ENCODE measurements at places on chromosomes 11 and 22.
A peak's percentile ranks its signal among the peaks of the same experiment; 100 is the strongest.

GRCh38 chr11:134858783-134859480 is 446.9 kb upstream of the B3GAT1 start:
- no peak for DNase-seq

DNA sequence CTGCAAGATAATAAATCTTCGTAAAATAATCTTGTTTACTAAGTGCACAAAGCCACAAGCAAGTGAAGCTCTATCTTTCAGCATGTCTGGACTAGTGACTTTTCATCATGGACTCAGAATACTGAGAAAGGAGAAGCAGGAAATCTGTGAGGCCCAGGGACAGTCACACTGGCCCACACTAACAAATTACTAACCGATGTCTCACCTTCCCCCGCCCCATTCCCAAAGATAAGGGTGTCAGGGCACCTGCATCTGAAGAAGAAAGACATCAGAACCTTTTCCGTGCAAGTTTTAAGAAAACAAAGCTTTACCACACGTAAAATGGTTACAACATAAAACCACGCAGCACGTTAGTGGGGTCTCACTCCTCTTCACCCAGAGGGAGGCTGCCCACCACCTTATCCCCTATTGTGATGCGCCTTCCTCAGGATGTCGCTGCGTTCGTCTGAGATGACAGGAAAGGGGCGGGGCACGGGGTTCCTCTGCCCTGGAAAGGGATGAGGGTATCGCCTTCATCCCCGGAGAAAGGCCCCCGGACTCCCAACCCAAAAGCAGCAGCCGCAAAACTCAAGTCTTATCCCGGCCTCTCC is 616 bp downstream of the BTBD10 start:
- peak; percentile 66 for DNase-seq

GRCh38 chr22:20264614-20265452 is 3.3 kb downstream of the RTN4R start:
- no peak for DNase-seq

- peak; percentile 95 for DNase-seq
These were observed at the start of gene CDPF1 for GRCh38 chr22:46250035-46250782. TSS of gene CDPF1 (minus strand) at chr22:46250293. CDS start at chr22:46248284, 2,009 bp downstream.

DNA sequence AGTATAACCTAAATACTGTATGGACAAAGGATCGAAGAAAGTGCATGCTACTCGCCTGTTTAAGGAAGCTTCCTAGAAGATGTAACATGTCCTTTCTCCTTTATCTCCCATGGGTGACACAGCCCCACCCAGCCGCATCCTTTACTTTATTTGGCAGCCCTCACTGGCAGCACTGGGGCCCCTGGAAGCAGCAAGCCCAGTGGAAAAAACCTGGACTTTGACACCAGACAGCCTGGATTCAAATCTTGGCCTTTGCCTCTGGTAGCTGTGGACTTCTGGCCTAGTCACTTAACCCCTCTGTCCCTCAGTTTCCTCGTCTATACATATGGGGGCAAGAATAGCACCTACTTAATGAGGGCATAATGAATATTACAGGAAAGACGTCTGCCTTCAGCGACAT is 67.1 kb downstream of the MYEOV start:
- no peak for DNase-seq

- DNase-seq: peak; percentile 29
These were observed 26.7 kb downstream of the UPB1 start for GRCh38 chr22:24521791-24522245.

- peak; percentile 87 for DNase-seq
These were observed at the start of gene SAC3D1 for GRCh38 chr11:65040847-65041622. TSS of gene SAC3D1 (plus strand) at chr11:65041210. CDS start at chr11:65041293, 83 bp downstream.

DNA sequence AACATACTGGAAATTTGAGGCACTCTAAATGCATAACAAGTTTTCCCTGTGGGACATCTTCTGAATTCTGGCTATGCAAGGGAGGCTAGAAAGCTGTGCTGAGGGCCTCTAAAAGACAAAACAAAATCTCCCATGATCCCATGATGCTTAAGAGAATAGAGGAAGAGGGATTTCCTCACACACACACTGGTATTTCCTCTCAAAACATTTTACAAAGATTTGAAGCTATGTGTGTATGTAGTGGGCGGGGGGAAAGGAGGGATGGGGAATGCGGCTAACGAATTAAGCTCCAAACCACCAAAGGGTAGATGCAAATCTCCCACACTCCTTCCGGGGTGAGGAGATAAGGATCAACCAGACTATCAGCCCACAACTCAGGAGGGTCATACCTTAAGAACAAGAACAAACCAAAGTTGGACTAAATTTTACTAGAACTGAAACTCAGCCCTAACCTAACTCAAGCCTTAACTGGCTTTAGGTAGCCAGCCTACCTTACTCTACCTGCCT is 6.0 kb downstream of the OR2AT4 start:
- DNase-seq: no peak

GRCh38 chr22:43726322-43726721 is 85.8 kb downstream of the EFCAB6 start:
- no peak for DNase-seq

DNA sequence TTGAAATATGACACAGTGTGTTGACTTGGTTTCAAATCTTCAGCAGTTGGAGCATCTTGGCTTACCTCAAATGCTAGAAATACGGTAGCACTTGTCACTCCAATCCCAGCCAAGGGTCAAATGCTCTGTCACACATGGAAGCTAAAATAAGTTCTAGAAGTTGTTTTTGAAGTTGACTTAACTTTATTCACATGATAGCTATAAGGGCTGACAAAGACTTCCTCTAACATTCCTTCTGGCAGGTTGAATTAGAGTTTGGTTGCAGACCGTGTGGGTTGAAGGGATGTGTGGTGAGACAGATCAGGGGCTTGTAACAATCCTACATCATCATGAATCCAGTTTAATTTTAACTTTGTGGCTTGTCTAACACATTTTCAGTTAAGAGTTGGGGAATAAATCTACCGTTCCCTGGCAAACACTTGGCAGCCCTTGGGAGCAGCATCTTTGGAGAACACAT is 4.6 kb downstream of the SLN start:
- no peak for DNase-seq

- DNase-seq: peak; percentile 41
These were observed 35.1 kb upstream of the SUSD2 start for GRCh38 chr22:24146194-24146616.

DNA sequence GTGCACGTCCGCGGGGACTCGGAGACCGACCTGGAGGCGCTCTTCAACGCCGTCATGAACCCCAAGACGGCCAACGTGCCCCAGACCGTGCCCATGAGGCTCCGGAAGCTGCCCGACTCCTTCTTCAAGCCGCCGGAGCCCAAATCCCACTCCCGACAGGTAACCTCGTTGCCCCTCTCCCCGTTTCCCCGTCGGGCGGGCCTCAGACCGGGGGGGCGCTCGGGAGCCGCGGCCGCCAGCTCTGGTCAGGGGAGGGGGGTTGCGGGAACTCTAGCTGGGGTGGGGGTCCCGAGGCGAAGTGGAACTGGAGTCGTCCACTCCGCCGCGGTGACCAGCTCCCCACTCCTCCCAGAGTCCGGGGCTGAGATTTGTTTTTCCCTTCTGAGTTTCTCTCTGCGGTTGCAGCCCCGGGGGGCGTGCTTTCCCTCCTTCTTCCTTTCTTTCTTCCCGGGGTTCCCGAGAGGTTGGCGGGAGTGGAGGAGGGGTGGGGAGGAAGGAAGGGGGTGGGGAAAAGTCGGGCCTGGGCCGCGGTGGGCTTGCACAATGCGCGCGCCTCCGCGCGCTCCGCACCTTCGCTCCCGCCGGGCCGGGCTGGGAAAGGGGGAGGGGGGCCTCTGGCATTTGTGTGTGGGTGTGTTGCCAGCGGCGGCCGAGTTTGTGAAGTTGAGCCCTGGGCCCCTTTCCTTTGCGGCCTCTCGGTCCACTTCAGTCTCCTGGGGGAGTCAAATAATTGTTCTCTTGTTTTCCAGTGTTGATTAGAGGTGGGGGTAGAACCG is 952 bp downstream of the YAP1 start:
- DNase-seq: no peak

DNA sequence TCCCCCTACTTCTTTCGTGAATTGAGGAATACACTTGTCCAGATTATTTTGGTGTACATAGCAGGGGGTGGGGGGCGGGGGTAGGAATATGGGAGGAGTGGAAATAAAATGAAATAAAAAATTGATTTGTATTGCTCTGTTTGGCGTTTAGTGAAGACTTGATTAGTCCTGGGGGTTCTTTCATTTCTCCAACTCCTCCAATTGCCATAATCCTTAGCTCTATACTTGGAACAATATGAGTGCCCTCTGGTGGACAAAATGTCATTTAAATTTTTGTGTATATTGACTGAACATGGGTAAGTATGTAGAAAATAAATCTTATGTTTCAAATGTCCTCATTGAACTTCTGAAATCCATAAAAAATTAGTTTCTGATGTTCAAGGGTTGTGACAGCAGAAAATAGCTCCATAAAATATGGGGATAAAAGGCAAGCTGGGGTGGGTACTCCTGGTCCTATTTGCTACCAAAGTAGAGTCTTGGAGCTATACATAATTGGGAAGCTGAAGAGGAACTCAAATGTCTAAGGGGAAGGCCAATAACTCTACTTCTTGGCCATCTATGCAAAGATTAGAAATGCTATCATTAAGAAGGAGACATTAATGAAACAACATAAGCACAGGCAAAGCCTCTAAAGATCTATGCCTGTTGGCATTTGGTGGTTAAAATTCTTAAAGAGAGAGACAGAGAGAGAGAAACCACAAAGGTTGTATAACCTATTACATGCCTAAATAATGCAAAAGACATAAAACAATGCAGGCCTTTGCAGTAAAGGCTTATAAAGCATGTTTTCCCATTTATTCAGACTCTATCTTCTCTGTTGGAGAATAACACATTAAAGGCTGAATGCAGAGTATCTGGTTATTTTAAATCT is 421.6 kb downstream of the METTL15 start:
- no peak for DNase-seq

DNA sequence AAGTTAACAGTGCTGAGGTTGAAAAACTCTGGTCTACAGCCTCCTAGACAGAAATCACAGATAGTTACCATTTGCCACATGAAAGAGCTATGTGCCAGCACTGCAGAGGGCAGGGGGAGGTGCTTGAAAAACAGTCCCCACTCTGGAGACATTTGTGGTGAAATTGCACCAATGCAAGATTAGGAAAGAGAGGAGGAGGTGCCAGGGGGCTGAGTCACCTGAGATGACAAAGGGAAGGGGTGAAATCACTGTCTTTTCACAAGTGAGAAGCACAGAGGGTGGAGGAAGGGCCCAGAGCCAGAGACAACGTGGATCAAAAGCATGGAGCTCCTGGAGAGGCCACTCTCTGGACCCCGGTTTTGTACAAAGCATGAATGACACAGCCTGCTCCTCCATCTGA is 196.3 kb downstream of the BUD13 start:
- DNase-seq: no peak

DNA sequence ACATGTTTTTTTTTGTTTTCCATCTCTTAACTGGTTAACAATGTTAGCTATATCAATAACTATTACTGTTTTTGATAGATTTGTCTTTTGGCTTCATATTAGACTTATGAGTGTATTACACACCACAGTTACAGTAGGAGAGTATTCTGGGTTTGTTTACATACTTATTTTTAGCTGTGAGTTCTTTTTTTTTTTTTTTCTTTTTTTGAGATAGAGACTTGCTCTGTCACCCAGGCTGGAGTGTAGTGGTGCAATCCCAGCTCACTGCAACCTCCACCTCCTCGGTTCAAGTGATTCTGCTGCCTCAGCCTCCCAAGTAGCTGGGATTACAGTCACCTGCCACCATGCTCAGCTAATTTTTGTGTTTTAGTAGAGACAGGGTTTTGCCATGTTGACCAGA is 28.0 kb downstream of the CNTF start:
- no peak for DNase-seq

DNA sequence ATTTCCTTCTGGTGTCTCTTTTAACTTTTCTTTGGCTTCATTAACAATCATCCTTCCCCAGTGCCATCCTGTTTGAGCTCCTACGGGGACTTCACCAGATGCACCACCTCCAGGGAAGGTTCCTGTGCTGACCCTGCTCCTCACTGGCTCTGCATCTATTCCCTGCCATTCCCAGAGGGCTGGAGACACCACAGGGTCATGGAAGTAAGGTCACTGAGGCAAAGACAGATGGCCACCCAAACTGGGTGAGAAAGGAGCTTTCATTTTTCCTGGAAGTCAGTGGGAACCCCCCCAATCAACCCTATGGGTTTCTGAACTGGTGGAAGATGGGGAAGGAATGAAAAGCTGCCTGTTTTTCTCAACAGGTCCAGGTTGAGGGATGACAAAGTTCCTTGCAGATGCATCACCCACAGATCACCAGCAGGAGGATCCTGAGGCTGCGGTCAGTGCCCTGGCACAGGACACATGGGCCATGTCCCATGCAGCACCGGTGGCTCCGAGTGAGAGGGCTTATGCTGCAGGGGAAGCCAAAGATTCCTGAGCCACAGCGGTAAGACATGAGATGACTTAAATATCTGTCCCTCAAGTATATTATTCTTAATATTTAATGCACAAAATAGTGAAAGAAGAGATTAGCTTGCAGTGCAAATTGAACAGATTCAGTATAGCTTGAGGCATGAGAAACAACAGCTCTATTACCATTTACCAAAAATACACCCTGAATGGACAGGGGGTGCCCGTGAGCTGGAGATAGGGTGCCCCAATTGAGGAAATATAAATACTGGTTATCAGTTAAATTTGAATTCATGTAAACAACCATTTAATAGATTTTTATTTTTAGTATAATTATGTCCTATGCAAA is 73.0 kb upstream of the VPREB1 start:
- no peak for DNase-seq

DNA sequence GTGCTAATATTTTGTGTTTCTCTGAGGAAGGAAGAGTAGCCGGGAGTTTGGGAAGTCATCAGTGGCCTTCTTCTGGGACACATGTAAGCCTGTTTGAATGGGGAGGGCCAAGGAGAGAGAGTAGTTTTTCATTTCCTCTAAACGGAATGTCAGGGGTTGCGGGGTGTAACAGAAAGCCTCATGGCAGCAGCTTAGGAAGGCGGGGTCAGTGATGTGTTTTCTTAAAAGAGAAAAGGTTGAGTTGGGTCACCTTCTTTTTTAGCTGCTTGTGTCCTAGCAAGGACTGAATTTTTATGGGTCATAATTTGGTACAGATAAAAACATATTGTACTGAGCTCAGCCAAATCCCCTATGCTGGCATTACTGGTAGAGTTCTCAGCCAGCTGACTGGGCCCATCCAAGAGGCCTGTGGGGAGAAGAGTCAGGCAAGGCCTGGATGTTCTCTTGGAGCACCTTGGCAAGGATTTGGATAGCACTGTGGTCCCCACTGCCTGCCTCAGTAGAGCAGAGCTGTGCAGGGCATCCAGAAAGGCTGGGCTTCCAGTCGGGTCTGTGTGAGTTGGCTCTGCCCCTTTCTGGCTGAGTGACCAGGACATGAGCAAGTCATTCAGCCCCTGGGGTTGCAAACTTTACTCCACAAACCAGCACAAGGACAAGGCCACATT is 29.4 kb upstream of the NAV2 start:
- no peak for DNase-seq

GRCh38 chr11:105589346-105589745 is 20.5 kb upstream of the GRIA4 start:
- no peak for DNase-seq

- no peak for DNase-seq
These were observed 988.1 kb downstream of the NTM start for GRCh38 chr11:132358573-132358953.
